LoVo (cell line): ENCODE measurements at places on chromosomes 16 and 17.

DNA sequence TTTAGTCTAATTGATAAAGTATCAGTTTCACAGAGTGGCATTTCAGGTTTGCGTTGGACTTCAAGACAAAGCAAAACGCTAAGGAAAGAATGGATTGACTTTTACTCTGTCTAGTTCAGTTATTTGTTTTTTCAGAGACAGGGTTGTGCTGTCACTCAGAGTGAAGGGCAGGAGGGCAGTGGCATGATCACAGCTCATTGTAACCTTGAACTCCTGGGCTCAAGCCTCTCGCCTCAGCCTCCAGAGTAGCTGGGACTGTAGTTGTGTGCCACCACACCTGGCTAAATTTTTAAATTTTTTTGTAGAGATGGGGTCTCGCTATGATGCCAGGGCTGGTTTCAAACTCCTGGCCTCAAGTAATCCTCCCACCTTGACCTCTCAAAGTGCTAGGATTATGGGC, 86.4 kb downstream of the CACNG1 start:
- no peak for DNase-seq

GRCh38 chr17:49146620-49147306, 14.2 kb downstream of the B4GALNT2 start:
- peak; percentile 25 for DNase-seq

GRCh38 chr17:78572239-78573205, 4.7 kb downstream of the DNAH17 start:
- no peak for DNase-seq

- no peak for DNase-seq
Observed at GRCh38 chr17:75059369-75060345, 12.6 kb downstream of the KCTD2 start.

- no peak for DNase-seq
Observed at GRCh38 chr17:18028114-18028951, 10.6 kb downstream of the ATPAF2 start.

DNA sequence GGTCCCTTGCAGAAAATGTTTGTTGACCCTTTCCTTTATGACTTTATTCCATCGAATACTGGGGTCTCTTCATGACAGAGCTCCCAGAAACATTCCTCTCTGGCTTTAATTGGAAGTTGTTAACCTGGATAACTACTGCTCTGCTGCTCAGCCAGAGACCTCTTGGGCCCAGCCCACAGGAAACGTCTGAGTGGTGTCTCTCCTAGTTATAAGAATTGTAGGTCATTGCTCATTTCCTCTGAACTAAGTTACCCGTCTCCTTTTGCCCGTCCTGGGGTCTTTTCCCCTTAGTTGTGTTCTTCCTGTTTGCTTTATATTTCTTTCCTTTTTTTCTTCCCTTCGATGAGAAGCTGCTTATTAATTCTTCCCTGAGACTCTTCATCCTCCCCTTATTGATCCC, 9.0 kb downstream of the MAP2K6 start:
- no peak for DNase-seq

GRCh38 chr16:27267037-27267677, 1.4 kb downstream of the NSMCE1 start:
- DNase-seq = no peak

DNA sequence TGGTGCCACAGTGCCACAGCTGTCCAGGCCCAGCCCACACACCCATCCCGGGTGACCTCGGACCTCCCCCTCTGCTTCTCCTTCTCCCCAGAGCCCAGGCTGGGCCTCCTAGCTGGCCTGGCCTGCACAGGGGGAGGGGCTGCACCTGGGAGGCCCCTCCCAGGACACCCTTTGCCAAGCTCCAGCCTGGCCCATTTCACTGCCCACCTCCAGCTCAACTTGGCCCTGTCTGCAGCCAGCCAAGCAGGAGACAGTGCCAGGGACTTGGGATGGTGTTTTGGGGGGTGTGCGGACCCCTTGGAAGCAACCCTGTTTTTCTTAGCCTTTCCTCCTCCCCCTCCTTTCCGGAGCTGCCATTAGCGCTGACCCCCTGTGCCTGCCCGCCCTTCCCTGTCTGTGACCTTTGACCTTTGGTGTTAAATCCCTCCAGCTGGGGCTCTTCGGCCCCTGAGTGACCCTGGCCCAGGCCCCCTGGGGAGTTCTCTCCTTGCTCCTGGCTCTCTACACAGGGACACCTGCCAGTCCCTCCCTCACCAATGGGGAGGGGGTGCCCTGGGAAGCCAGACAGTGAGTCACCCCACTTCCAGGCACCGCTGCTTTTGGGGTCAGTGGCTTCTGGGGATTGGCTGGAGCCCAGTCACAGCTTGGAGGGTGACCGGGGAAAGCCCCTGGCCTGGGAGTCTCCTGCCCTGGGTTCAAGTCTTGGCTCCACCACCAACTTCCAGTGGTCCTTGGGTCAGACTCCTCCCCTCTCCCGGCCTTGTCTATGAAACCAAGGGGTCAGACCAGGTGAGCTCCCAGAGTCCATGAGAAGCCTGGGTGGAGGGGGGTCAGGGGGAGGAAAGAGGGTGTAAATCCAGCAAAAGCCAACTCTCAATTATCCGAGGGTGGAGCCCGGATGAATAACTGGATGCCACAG, 1.9 kb downstream of the GLIS2 start:
- DNase-seq = no peak

GRCh38 chr17:55705847-55706246, 16.8 kb downstream of the TMEM100 start:
- DNase-seq = peak; percentile 30

GRCh38 chr17:43025766-43026537, 921 bp downstream of the RND2 start:
- no peak for DNase-seq

DNA sequence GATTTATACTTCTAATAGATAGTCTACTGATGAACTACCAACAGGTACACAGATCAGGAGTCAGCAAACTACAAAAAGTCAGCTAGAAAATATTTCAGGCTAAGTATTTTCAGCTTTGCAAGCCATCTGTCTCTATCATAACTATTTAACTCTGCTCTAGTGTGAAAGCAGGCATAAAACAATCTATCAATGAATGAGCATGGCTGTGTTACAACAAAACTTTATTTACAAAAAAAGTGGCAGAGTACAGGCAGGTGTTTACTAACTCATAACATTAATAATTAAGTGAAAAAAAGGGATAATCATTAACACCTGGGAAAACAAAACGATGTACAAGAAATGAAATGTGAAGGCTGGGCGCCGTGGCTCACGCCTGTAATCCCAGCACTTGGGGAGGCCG, 15.8 kb downstream of the MED13 start:
- no peak for DNase-seq

DNA sequence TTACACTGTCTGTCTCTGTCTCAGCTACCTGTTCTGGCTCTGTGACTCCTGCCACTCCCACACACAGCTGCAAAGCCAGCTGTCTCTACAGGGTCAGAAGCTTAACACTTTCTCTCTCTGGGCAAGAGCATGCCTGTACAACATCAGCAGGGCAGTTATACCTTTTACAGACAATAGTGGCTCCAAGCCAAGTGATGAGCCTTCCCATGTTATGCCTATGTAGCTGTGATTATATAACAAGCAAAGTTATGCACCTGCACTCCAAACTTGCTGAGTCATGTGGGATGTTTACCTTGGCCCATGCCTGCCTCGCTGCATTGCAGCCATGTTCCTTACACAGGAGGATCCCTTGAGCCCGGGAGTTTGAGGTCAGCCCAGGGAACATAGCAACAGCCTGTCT, 31.8 kb upstream of the APPBP2 start:
- no peak for DNase-seq

DNA sequence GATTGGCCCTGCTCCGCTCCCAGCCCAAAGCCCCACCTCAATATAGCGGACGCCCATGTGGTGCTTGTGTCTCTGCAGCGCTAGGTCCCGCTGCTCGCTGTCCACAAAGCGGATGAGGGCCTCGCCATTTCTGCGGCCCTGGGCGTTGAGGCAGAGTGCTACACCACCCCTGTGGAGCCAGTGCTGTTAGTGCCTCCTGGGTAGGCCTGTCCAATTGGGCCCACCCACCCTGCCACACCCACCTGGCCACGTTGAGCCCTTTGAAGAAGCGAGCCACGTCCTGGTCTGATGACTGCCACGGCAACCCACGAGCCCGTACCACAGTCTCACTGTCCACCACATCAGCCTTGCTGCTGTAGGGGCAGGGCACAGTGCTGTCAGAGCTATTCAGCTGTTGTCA, 3.6 kb downstream of the ESRP2 start:
- no peak for DNase-seq

- no peak for DNase-seq
Observed at GRCh38 chr17:2138318-2138717, 83.4 kb downstream of the HIC1 start.

DNA sequence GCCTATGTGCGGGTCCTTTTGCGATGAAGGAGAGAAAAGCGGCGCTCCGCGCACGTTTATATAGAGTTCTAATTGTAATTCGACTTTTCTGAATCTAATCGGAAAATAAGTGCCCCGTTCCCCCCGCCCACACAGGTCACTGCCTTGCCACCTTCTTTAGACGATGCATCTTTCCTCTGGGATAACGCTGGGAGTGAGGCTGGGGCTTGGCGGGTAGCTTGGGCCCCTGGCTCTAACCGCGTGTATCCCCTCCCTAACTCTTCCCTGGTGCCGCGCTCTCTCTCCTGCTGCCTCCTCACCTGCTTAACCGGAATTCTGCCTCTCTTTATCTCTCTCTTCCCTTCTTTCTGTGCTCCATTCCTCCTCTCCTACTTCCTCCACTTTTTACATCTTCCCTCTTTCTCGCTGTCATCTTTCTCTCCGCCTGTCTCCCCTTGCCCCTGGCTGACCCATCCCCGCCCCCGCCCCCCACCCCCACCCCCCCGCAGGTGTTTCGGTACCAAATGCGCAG, 2.6 kb downstream of the LHX1 start:
- DNase-seq = no peak

GRCh38 chr17:10779609-10780008, 24.3 kb downstream of the TMEM238L start:
- DNase-seq = no peak

- DNase-seq = peak; percentile 98
Observed at GRCh38 chr17:75124041-75124818, 7.3 kb downstream of the NT5C start.

DNA sequence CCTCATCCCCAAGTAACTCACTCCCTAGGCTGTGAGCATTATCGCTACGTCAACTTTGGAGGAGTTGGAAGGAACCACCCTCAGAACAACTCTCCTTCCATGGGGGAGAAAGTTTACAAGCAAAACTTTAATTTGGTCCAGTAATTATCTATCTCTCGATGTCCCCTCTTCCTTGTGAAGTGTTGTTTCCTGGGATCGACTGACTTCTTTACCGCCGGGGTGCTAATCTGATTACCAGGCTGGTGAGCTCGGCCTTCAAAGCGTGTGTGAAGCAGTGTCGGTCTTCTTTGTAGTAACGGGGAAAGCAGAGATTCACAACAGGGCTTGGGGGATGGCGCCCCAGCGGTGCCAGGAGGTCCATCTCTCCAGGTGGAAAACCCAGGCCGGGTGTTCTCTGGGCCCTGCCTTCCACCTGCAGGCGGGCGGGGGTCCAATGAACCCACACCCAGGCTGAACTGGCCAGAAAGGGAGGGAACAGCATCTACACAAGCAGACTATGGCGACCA, 14.5 kb upstream of the FOXF1 start:
- no peak for DNase-seq

DNA sequence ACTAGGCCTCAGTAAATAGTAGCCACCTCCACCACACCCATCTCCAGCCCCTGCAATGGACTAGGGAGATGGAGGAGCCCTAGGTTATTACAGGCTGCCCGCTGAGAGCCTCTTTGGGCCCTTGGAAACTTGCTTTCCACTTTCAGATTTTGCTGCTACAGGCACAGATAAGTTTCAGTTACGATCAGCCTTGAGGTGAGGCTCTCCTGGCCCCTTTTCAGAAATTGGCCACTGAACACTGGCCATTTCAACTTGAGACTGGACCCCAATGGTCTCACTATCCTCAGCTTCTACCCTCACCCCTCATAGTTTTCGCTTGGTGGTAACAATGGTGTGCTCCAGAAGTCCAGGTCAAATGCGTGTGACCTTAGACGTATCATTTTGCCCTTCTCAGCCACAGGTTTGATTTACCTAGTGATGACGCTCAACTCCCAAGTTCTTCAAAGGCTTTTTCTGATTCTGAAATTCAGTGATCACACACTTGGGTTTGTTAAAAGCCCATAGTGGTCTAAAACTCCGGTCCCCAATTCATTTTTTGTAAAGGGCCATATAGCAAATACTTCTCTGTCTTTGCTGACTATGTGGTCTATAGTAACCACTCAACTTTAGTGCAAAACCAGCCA, 1.0 kb downstream of the PMM2 start:
- DNase-seq = no peak
